ENCODE measurements at places on chromosomes 1 and 21. TPM values are rescaled to one million over a fixed set of nuclear protein-coding genes. Genes with fewer than 3 reads are reported as not detected.

Gene TMEM82
- not detected for total RNA-seq

Gene CACHD1
- 3.7 TPM for total RNA-seq

Gene TNFRSF4
- total RNA-seq: 0.95 TPM

Gene USP48
- total RNA-seq: 53.6 TPM

Gene CD160
- not detected for total RNA-seq

Gene INPP5B
- 30.7 TPM for total RNA-seq

Gene SH2D2A
- 5.3 TPM for total RNA-seq

DNA sequence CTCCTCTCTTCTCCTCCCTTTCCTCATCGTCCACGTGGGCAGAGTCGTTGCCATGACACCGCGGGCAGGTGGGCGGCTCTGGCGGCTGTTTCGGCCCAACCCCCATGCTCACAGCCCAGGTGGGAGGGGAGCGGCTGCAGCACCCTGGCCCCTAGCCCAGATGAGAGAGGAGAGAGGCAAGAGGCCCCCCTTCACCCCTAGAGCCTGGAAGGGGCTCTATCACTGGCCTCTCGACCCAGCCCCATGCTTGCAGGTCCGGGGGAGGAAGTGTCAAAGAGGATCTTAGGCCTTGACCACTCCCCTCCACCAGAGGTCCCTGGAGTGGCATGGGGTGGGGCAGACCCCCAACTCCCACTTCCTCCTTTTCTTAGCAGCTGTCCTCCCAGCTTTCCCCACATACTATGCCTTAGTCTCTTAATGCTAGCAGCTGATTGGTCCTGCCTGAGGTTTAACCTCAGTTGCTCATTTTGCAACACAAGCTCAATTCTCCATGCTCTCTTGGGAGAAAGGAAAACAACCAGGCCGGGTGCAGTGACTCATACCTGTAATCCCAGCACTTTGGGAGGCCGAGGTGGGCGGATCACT is 10.4 kb downstream of the DLGAP3 start:
- H3K27me3 ChIP-seq: peaks cover 22% of the 10 kb centered on the region
- DNase-seq: no peak
- H3K4me1 ChIP-seq: no peaks in the 10 kb centered on the region
- no peak overlapping the region for H3K4me3 ChIP-seq
- H3K27ac ChIP-seq: no peak overlapping the region

DNA sequence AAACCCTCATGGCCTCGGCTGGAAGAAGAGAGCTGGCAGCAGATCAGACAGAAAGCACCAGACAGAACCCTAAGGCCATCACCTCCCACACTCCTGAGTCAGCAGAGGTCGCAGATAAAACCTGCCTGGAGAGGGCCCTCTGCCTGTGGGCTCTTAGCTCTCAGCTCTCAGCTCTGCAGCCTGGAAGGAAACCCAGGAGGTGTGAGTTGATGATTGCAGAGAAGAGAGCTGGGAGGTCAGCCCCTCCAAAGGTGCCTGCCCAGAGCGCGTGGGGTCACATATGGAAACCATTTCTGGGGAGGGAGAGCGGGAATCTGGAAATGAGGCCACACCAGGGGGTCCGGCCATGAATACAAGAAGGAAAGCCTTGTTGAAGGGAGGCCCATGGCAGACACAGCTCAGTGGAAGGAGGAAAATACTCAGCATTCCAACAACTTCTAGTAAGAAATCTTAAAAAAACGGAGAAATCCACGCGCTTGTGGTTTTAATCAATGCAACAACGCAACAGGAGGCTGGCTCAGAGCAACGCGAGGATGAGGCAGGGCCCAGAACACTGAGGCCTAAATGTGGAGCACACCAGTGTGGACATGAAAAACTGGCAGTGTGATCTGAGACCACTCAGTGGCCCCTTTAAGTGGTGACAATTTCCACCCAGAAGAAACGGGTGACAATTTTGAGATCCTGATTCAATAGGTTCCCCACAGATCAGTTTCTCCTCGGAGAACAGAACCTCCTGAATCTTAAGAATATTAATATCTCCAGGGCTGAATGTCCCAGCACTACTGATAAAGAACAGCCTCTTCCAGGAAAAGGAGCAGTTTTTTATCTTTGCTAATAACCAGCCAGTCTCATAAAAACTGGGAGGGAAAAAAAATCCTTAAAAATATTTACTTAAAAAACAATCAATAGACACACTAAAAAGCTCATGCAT is 45.7 kb downstream of the PSMG1 start:
- no peaks in the 10 kb centered on the region for H3K27me3 ChIP-seq
- no peaks in the 10 kb centered on the region for H3K4me1 ChIP-seq
- no peak overlapping the region for H3K4me3 ChIP-seq
- DNase-seq: no peak

- no peak for DNase-seq
- H3K27me3 ChIP-seq: no peaks in the 10 kb centered on the region
- H3K36me3 ChIP-seq: no peaks in the 10 kb centered on the region
- no peak overlapping the region for H3K4me3 ChIP-seq
- H3K4me1 ChIP-seq: no peaks in the 10 kb centered on the region
- no peak overlapping the region for H3K27ac ChIP-seq
These were observed 655.7 kb upstream of the ADAMTS5 start for GRCh38 chr21:27622631-27623030.

DNA sequence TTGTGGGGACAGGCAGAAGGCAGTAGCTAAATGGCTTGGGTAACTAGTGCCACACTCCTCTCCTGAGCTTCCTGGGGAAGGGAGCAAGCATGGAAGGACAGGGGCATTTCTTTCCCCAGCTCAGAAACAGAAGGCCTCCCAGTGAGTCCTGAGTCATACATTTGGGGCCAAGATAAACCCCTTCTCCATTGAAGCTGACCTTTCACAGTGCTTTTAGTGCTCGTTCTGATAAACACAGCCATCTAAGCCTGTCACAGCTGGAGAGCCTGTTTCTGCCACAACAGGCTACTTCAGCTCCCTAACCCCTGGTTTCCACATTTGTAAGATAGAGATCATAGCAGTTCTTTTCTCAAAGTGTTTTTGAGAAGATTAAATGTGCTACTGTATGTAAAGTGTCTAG is 374.0 kb downstream of the LMX1A start:
- H3K27me3 ChIP-seq: no peaks in the 10 kb centered on the region
- H3K36me3 ChIP-seq: no peaks in the 10 kb centered on the region
- DNase-seq: no peak

DNA sequence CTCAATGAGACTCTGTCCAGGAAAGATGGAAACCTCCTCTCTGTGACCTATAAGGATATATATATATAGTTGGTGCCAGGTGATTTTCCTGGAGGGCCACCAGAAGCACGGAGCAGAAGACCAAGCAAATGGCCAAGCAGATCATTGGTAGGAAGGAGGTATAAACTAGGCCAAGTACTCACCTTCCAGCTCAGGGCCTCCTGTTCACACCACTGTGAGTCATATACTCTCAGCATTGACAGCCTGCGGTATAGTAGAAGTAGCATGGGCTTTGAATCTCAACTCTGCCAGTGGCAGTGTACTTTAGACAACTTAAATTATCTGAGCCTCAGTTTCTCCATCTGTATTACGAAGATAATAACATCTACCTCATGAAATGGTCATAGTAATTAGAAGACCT is 15.4 kb downstream of the IL12RB2 start:
- H3K27me3 ChIP-seq: no peaks in the 10 kb centered on the region
- H3K4me1 ChIP-seq: peaks cover 3% of the 10 kb centered on the region
- DNase-seq: no peak
- no peak overlapping the region for H3K27ac ChIP-seq
- no peak overlapping the region for H3K4me3 ChIP-seq

- H3K27ac ChIP-seq: no peak overlapping the region
- H3K4me1 ChIP-seq: no peaks in the 10 kb centered on the region
- H3K36me3 ChIP-seq: no peaks in the 10 kb centered on the region
- no peak for DNase-seq
- no peaks in the 10 kb centered on the region for H3K27me3 ChIP-seq
These were observed 26.8 kb downstream of the TP73 start for GRCh38 chr1:3679098-3679555.

- H3K27ac ChIP-seq: no peak overlapping the region
- DNase-seq: no peak
- no peaks in the 10 kb centered on the region for H3K36me3 ChIP-seq
- H3K27me3 ChIP-seq: no peaks in the 10 kb centered on the region
- H3K4me1 ChIP-seq: no peaks in the 10 kb centered on the region
- no peak overlapping the region for H3K4me3 ChIP-seq
These were observed 296.3 kb downstream of the SMYD3 start for GRCh38 chr1:246210756-246211155.

GRCh38 chr1:102858695-102859094 is 249.6 kb downstream of the COL11A1 start:
- H3K27ac ChIP-seq: no peak overlapping the region
- no peaks in the 10 kb centered on the region for H3K27me3 ChIP-seq
- no peak overlapping the region for H3K4me3 ChIP-seq

- peak; percentile 73 for DNase-seq
- no peak overlapping the region for H3K27ac ChIP-seq
- peak overlapping the region; percentile 35 for H3K4me3 ChIP-seq
- no peaks in the 10 kb centered on the region for H3K36me3 ChIP-seq
- peaks cover 26% of the 10 kb centered on the region for H3K27me3 ChIP-seq
These were observed 1.5 kb downstream of the AJAP1 start for GRCh38 chr1:4655674-4656532.

- H3K36me3 ChIP-seq: no peaks in the 10 kb centered on the region
- no peaks in the 10 kb centered on the region for H3K27me3 ChIP-seq
- no peak overlapping the region for H3K4me3 ChIP-seq
- H3K4me1 ChIP-seq: no peaks in the 10 kb centered on the region
- no peak overlapping the region for H3K27ac ChIP-seq
- no peak for DNase-seq
These were observed 333.2 kb downstream of the KCNH1 start for GRCh38 chr1:210800756-210801155.

GRCh38 chr1:209648931-209649776 is 3.1 kb downstream of the LAMB3 start:
- H3K4me3 ChIP-seq: no peak overlapping the region
- H3K4me1 ChIP-seq: peaks cover 53% of the 10 kb centered on the region
- no peaks in the 10 kb centered on the region for H3K36me3 ChIP-seq

GRCh38 chr1:110341872-110342331 is 2.7 kb downstream of the RBM15 start:
- H3K4me1 ChIP-seq: peaks cover 63% of the 10 kb centered on the region
- H3K4me3 ChIP-seq: no peak overlapping the region
- peaks cover 5% of the 10 kb centered on the region for H3K36me3 ChIP-seq
- DNase-seq: no peak
- no peak overlapping the region for H3K27ac ChIP-seq

- no peak overlapping the region for H3K27ac ChIP-seq
- DNase-seq: no peak
- H3K4me3 ChIP-seq: no peak overlapping the region
- no peaks in the 10 kb centered on the region for H3K4me1 ChIP-seq
- no peaks in the 10 kb centered on the region for H3K36me3 ChIP-seq
These were observed 41.8 kb upstream of the RCOR3 start for GRCh38 chr1:211217392-211217791.

GRCh38 chr1:8343044-8343443 is 25.1 kb downstream of the SLC45A1 start:
- no peaks in the 10 kb centered on the region for H3K4me1 ChIP-seq
- H3K27me3 ChIP-seq: no peaks in the 10 kb centered on the region
- no peak overlapping the region for H3K4me3 ChIP-seq
- peak overlapping the region; percentile 88 for H3K27ac ChIP-seq
- no peak for DNase-seq
- H3K36me3 ChIP-seq: no peaks in the 10 kb centered on the region

GRCh38 chr1:97365026-97365425 is 555.8 kb downstream of the DPYD start:
- H3K4me3 ChIP-seq: no peak overlapping the region
- H3K36me3 ChIP-seq: no peaks in the 10 kb centered on the region
- DNase-seq: no peak

DNA sequence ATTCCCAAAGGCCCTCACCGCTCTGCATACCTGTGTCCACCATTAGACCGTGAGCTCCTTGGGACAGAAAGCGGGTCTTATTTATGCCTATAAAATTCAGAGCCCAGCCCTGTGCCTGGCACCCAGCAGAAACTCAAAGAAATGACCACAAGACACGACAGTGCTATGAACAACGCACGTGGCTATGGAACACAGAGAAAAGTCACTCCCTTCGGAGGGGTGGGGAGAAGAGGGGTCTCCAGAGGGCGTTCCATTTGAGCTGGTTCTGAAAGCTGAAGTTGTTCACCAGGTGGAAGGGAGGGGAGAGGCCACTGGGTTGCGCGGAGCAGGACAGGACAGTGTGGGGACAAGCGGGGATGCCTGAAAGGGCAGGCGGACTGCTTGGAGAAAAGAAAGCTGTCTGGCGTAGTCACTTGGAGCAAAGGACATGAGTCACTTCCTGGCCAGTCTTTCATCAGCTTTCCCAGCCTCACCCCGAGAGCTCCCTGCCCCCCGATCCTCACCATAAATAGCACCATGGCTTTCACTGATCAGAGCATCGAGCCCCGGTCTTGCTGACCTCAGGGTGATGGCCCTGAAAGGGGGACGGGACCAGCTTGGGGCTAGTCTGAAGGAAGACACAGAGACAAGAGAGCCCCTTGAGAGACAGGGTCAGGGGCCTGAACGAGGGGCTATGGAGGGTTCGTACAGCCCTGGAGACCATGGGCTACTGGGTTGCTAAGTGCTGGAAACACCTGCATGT is 28.5 kb downstream of the ECE1 start:
- no peaks in the 10 kb centered on the region for H3K27me3 ChIP-seq
- no peak overlapping the region for H3K4me3 ChIP-seq

DNA sequence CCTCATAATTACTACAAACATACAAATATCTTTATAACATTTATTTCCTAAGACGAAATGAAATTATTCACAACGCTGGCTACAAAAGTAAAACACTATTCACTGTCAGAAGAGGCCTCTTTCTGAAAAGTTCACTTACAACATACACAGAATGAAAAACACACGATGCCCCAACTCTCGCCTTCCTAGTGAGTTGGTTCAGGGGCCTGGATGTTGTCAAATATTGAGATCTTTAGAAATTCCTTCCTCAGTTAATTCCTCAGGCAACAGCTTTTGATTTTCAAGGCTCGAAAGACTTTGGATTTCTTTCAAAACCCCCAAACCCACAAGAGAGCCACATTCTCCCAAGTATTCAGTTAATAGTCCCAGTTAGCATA is 14.2 kb upstream of the KCNE1 start:
- no peak for DNase-seq
- H3K27ac ChIP-seq: peak overlapping the region; percentile 87
- H3K4me3 ChIP-seq: peak overlapping the region; percentile 26
- peaks cover 37% of the 10 kb centered on the region for H3K4me1 ChIP-seq
- H3K36me3 ChIP-seq: no peaks in the 10 kb centered on the region
- H3K27me3 ChIP-seq: no peaks in the 10 kb centered on the region

GRCh38 chr1:232353001-232353400 is 276.9 kb downstream of the SIPA1L2 start:
- H3K4me1 ChIP-seq: no peaks in the 10 kb centered on the region
- H3K36me3 ChIP-seq: no peaks in the 10 kb centered on the region
- no peak overlapping the region for H3K27ac ChIP-seq
- H3K27me3 ChIP-seq: no peaks in the 10 kb centered on the region

DNA sequence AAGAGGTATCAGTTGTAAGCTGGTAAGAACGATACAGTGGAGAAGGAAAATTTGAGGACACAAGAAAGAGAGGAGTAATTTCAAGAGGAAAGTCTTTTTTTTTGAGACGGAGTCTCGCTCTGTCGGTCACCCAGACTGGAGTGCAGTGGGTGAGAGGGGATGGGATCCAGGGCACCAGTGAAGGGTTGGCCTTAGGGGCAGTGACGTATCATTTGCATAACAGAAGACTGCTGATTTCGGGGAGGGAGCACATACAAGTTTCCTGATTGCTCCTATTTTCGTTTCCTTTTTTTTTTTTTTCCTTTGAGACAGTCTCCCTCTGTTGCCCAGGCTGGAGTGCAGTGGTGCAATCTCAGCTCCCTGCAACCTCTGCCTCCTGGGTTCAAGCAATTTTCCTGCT is 4.2 kb downstream of the S100A13 start:
- no peak overlapping the region for H3K4me3 ChIP-seq
- H3K27me3 ChIP-seq: no peaks in the 10 kb centered on the region
- peaks cover 41% of the 10 kb centered on the region for H3K4me1 ChIP-seq
- peak; percentile 65 for DNase-seq
- H3K36me3 ChIP-seq: peaks cover 8% of the 10 kb centered on the region
